ENCODE measurements at places on chromosomes 5 and 9. TPM values are rescaled to one million over a fixed set of nuclear protein-coding genes. Genes with fewer than 3 reads are reported as not detected.

Gene IGFBPL1
- not detected for total RNA-seq

Gene FOXE1
- not detected for total RNA-seq

Gene IL4
- not detected for total RNA-seq

Gene PCDHGA9
- total RNA-seq, result 1.4 TPM

Gene GKAP1
- total RNA-seq, result 0.12 TPM

Gene SLC6A7
- total RNA-seq, result not detected

Gene GADD45G
- total RNA-seq, result not detected

Gene THG1L
- 15.9 TPM for total RNA-seq

Gene NUTM2F
- total RNA-seq, result not detected

Gene IL7R
- total RNA-seq, result 0.47 TPM

Gene OGN
- total RNA-seq, result 78.1 TPM

Gene NTRK2
- 5.4 TPM for total RNA-seq

Gene CATSPER3
- total RNA-seq, result not detected

Gene TLX3
- total RNA-seq, result not detected

Gene RPP25L
- total RNA-seq, result 32.9 TPM

Gene RABL6
- 69.3 TPM for total RNA-seq

Gene RNF14
- 37.7 TPM for total RNA-seq

Gene MCTP1
- total RNA-seq, result 1.7 TPM

Gene PRLR
- total RNA-seq, result 2.4 TPM

Gene IFNA13
- not detected for total RNA-seq

Gene GARNL3
- total RNA-seq, result 1.4 TPM

Gene GNAQ
- total RNA-seq, result 16.3 TPM

Gene TNFSF15
- 0.26 TPM for total RNA-seq

Gene SLC36A3
- not detected for total RNA-seq

Gene DRD1
- not detected for total RNA-seq
